Endothelial cell of umbilical vein (primary cell): ENCODE measurements at places on chromosomes 2 and 18.

DNA sequence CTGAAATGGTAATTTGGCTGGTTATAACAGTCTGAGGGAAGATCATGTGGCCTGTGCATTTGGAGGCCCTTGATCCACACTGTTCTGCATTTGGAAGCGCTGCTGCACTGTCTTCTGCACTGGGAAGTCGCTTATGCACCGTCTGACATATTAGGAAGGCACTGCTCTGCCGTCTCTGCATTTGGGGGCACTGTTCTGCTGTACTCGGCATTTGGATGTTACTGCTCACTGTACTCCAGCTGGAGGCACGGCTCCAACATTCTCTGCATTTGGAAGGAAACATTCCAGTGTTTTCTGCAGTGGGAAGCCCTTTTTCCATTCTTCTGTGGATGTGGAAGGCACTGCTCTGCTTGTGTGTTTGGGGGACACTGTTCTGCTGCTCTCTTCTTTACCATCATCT lies 9.6 kb upstream of the PROM2 start:
- no peak for DNase-seq

GRCh38 chr2:231709636-231709980 lies 1.3 kb downstream of the PTMA start:
- DNase-seq, result peak; percentile 27

- DNase-seq, result no peak
Observed at GRCh38 chr2:189782221-189782671, 1.9 kb downstream of the ORMDL1 start.

- DNase-seq, result no peak
Observed at GRCh38 chr2:69088466-69088865, 75.5 kb downstream of the ANTXR1 start.

- DNase-seq, result no peak
Observed at GRCh38 chr18:60066219-60066975, 166.6 kb downstream of the PMAIP1 start.

DNA sequence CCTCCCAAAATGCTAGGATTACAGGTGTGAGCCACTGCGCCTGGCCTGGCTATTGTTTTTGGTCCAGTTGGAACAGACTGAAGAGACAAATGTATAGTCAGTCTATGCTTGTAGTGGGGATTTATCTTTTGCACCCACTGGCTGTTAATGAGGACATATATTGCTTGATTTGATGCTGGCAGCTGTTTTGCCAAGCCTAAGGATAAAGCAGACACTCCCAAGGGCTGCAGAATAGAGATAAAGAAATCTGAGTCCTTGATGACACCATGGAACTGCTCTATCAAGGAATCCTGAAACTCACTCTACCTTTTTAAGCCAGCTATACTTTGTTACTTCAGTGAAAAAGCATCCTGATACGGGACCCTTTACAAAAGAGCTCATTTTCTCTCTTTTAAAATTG lies 43.1 kb upstream of the ENOSF1 start:
- no peak for DNase-seq

GRCh38 chr2:145040433-145040832 lies 520.5 kb upstream of the ZEB2 start:
- DNase-seq, result no peak

DNA sequence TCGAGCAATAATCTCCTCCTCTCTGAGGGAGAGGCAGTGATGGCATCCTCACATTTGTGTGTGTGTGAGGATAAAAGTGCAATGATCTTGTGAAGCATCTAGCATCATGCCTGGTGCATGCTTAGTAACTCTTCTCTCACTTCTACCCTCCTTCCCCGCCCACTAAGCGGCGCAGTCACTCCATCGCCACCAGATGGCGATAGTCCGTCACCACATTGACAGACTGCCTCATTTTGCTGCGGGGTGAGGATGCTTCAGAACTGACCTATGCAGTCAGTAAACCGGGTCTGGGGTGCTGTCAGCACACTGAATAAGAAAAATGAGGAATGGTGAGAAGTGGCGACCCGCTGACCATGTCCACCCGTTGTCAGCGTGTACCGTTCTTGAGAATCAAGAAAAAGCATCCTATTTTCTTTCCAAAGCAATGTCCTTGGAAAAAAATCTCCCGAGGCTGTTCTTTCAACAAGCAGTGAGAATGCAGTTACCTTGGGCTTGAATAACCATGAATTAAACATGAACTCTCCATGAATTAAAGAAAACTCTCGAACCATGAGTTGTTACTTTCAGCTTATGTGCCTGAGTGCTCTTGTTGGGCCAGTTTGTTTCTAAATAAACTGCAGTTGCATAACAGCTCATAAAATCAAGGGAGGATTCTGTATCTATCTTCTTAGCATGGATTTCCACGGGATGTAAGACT lies 37.3 kb upstream of the TMEM177 start:
- peak; percentile 78 for DNase-seq

GRCh38 chr2:203688798-203689197 lies 17.6 kb upstream of the CD28 start:
- DNase-seq, result no peak

DNA sequence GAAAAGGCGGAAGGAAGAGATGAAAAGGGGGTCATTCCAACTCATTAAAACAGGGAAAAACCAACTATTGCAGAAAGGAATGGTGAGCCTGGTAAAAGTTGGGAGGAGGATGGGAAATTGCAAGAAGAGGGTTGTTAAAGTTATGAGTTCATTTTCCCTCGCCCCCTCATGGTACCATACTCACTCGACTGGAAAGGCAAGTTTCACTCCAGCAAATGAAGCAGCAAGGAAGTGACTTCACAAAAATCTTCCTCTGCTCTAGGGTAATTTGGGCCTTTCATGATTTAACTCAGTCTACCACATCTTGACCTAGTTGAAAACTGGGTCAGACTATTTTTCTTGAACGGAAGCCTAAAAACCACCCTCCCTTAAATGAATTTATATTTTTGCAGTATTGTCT lies 22.8 kb upstream of the DAW1 start:
- DNase-seq, result no peak

GRCh38 chr2:220509966-220510365 lies 882.5 kb downstream of the SLC4A3 start:
- no peak for DNase-seq

DNA sequence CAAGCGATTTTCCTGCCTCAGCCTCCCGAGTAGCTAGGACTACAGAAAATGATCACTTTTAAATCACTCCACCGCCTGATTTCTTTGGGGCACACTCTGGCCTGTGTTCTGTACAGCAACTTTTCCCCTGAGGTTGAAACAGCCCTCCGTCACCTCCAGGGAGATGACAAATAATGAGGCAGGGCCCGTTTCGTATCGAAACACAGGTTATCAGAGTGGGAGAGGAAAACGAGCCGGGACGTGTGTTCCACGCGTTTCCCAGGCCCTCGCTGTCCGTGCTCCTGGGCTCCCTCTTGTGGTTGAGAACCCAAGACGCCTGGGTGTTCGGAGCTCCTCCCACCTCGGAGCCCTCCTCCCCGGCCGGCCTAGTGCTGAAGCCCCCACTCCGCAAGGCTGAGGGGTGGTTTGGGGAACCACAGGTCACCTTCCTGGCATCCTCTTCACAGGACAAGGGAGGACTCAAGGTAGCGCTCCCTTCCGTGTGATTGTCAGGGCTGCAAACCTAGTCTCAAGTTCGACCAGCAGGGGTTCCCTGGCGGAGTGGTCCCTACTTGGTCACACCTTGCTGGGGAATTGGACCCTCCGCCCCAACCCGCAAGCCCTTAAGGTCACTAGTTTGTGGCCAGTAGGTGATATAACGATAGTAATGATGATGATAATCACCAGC lies 12.8 kb downstream of the ATP6V1B1 start:
- DNase-seq, result peak; percentile 78

- DNase-seq, result no peak
Observed at GRCh38 chr2:106804161-106804560, 81.8 kb downstream of the ST6GAL2 start.

GRCh38 chr18:21444465-21445212 lies 155.9 kb downstream of the ESCO1 start:
- peak; percentile 48 for DNase-seq

GRCh38 chr18:62523631-62524439 lies 1.0 kb downstream of the ZCCHC2 start:
- DNase-seq, result peak; percentile 53

GRCh38 chr2:73292906-73293533 lies 328 bp downstream of the EGR4 start:
- no peak for DNase-seq

DNA sequence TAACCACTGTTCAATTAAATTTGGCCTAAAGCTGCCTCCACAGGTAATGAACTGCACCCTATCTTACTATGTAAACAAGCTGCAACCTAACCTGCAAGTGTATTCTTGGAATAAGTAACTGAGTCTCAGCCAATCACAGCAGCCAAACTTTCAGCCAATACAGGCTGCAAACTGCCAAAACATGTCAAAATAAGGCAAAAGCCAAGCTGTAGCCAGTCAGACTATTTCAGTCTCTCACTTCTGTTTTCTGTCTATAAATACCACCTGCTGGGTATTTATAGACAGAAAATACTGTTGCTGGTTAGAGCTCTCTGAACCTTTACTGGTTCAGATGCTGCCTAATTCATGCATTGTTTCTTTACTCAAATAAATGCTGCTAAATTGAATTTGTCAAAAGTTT lies 14.3 kb downstream of the C2orf76 start:
- DNase-seq, result no peak

- peak; percentile 33 for DNase-seq
Observed at GRCh38 chr18:10559553-10560451, 34.0 kb downstream of the NAPG start.

DNA sequence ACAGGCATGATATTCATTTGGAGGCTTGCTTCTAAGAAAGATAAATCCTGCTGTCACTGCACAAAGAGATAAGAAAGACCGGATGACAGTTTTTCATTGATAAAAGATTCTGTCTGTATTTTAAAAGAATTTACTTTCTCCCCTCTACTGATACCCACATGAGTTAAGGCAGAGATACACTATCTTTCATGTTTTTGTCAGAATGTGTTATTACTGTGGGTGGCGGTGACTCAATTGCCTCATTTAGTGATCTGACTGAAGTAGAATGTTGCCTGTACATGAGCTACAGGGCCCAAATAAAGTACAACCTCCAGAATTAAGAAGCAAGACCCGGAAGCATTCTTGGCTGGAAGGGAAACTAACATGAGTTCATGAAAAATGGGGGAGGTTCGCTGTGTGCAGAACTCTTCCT lies 480.0 kb downstream of the SLC4A3 start:
- DNase-seq, result no peak

DNA sequence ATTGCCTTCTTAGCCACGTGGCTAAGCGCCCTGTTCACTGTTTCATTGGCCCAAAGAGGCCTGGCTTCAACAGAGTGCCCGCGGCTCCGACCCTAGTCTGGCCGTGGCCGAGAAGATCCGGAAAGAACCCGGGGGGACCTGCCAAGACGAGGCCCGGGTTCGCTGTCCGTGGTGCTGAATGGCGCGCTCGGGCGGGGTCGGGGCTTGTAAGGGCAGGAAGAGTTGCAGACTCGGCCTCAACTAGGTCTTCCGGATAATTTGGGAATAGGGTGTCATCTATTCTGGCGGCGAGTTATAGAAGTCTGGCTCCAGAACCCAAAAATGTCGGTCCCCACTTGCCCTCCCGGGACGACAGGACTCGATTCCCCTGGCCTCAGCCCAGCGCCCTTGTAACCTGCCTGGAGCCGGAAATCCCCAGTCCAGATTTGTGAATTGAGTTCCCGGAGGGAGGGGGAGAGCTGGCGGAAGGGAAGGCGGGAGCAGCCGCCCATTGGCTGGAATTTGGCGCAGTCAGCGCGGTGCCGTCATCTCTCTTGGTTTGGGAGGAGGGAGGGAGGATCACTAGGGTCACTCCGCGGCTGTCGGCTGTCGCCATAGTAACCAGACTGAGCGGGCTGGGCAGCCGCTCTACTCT lies 3.5 kb downstream of the CDK5R2 start:
- DNase-seq, result no peak

DNA sequence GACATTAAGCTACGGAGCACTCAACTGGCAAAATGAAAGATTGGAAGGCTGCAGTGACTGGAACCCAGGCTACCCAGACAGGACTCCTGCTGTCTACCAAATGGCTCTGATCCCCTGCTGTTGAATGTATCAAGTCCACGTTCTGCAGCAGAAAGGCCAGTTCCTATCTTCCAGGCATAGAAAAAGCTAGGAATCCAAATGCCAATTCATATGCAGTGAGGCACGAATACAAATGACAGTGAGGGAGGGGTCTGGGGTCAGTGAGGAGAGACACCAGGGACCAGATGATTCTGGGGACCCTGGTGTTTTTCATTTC lies 5.3 kb downstream of the NRP2 start:
- no peak for DNase-seq

DNA sequence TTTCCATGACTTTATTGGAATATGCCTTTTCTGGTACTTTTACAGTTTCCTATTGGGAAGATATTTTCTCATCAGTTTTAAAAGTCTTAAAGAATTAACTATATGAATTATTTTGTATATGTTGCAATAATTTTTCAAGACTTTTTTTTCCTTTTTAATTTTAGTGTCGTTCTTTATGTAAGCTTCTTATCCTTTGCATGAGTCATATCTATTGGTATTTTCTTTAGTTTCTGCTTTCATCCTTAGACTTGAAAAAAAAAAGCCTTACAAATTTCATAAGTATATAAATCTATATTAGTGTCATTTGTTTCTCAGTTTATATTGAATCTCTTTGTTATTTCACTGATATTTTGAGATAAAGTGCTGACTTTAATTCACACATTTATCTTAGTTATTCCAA lies 94.9 kb downstream of the DSEL start:
- no peak for DNase-seq

DNA sequence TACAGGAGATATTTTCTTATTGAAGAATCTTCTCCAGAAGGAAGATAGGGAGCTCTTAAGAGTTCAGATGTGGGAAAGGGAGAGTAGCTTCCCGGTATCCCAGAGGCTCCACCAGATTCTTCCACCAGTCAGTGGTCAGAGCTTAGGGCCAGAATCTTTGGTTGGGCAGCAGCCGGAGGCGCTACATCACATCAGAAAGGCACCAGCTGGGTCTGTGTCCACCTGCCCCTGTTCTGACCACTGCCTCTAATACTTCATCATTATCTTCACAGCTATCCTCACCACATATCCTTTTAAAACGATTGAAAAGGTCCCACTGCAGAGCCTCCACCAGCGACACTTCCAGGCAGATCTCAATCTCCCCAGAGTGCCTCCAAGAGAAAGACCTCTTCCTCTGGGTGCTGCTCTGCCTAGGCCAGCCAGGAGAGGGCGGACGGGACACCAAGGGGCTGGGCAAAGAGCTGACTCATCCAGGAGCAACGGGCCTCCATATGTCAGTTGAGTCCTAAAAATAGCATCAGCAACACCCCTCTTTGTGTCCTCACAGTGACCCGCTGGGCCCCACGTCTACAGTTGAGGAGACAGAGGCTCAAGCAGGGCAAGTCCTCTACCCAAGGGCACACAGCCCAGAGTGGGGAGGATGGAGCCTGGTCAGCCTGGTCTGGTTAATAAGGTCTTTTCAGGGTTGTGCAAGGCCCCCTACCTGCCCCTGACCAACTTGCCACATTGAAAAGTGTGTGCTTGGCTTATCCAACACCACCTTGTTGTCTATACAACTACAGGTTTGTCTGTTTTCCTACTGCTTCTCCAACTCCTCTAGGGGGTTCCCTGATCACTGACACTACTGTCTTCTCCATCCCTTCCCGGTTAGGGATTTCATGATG lies 81.2 kb downstream of the ADD2 start:
- DNase-seq, result no peak

DNA sequence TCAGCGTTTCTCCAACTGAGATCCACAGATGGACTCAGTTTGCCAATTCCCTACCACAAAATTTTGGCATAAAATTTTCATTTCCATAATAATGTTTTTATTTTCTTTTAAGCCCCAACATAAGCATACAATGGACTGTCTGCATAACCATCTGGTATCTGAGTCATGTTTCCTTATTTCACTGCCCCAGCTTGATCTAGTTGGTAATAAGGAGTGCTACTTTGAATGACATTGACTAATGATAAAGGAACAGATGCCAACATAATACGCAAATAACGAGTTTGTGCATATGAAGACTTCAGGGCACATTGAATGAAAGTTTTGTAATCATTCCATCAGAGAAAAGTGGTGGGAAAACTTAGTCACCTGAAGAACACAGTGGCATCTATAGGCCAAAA lies 8.8 kb upstream of the MBD2 start:
- DNase-seq, result peak; percentile 91
